Panc1 (cell line): ENCODE measurements at places on chromosomes 3 and 15. TPM values are rescaled to one million over a fixed set of nuclear protein-coding genes. Genes with fewer than 3 reads are reported as not detected.

Gene SCN5A
- total RNA-seq: 0.69 TPM

Gene FOXB1
- total RNA-seq: 0.64 TPM

Gene CPLX3
- not detected for total RNA-seq

Gene CILP
- 0.08 TPM for total RNA-seq
